T-helper 17 cell (primary cell): ENCODE measurements at places on chromosomes 13 and 19.

- H3K27me3 ChIP-seq, result no peaks in the 10 kb centered on the region
- H3K36me3 ChIP-seq, result no peaks in the 10 kb centered on the region
- H3K4me3 ChIP-seq, result no peak overlapping the region
- no peaks in the 10 kb centered on the region for H3K4me1 ChIP-seq
- no peak overlapping the region for H3K27ac ChIP-seq
Observed at GRCh38 chr13:67372868-67373464, 142.8 kb upstream of the PCDH9 start.

GRCh38 chr13:79650688-79651087 lies 169.7 kb downstream of the NDFIP2 start:
- peaks cover 26% of the 10 kb centered on the region for H3K27me3 ChIP-seq
- no peak overlapping the region for H3K4me3 ChIP-seq
- no peak overlapping the region for H3K27ac ChIP-seq

GRCh38 chr19:58228585-58229254 lies at the start of gene ZNF544:
Gene ZNF544 (plus strand): TSS chr19:58228914. CDS start chr19:58244024, 15,110 bp downstream.
- H3K36me3 ChIP-seq, result peaks cover 7% of the 10 kb centered on the region
- peak within 1 kb of the TSS; percentile 86 for H3K27ac ChIP-seq
- DNase-seq, result peak; percentile 15
- H3K4me1 ChIP-seq, result peaks cover 5% of the 10 kb centered on the region

- no peak overlapping the region for H3K4me3 ChIP-seq
- H3K27me3 ChIP-seq, result peaks cover 69% of the 10 kb centered on the region
- no peak overlapping the region for H3K27ac ChIP-seq
- no peaks in the 10 kb centered on the region for H3K4me1 ChIP-seq
- DNase-seq, result no peak
Observed at GRCh38 chr13:36718686-36719085, 44.9 kb downstream of the SERTM1 start.

GRCh38 chr13:27442071-27442647 lies 8.2 kb downstream of the MTIF3 start:
- no peak for DNase-seq
- peaks cover 48% of the 10 kb centered on the region for H3K4me1 ChIP-seq
- H3K27ac ChIP-seq, result peak overlapping the region; percentile 97
- peaks cover 10% of the 10 kb centered on the region for H3K36me3 ChIP-seq

GRCh38 chr13:113196970-113197737 lies 11.3 kb downstream of the PCID2 start:
- no peak overlapping the region for H3K27ac ChIP-seq
- H3K4me1 ChIP-seq, result peaks cover 4% of the 10 kb centered on the region
- no peak overlapping the region for H3K4me3 ChIP-seq
- no peaks in the 10 kb centered on the region for H3K27me3 ChIP-seq
- no peak for DNase-seq
- H3K36me3 ChIP-seq, result peaks cover 3% of the 10 kb centered on the region
